ENCODE measurements at places on chromosomes 2 and 18.

DNA sequence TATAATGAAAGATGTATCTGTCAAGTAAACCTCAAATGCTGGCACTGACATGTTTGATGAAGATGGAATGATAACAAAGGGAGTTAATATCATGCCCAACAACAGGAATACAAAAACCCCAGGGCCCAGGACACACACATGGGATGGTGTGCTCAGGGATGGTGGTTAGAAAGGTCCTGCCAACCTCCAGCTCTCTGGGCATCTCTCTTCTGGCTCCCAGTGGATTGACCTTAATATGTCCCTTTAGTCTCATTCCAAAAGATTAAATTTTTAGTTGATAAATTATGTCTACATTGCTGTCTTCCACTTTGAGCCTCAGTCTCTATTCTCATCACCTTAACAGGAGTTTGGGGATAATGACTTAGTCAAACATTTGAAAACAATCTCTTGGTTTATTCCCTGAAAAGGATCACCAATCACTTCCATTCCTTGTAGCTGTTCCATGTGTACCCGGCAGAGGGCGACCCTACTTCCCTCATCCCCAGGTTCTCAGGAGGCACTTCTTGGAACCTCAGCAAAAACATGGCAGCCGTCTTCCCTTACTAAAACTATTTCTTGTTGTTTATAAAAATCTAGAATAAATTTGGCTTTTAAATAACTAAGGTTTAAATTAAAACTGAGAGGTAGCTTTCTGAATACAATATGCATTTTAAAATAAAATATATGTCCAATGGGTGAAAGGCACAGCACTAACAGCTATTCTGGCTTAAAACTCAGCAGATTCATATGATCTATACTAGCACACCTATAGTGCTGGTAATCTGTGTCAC, 29.6 kb downstream of the MCEE start:
- DNase-seq = peak; percentile 66

DNA sequence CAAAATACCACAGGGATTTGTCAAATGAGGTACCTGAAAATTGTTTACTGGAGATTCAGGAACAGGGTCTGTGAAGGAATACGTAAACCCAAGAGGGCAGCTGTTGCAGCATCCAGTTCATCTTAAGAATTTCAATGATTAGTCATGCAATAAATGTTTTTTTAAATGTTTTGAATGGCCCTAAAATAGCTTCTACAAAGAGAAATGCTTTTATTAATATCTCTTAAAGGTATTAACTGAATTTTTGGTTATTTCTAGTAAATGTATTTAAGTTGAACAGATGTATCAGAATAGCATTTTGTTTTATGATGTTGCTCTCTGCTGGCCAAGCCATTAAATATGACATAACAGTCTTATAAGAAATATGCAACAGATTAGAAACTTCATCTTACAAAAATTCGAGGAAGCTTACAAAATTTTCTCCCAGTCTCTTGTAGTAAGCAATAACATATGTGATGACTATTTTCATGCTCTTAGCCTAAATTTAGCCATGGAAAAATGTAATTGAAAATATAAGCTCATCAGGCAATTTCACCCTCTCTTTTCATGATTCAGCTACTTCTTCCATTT, 863.9 kb downstream of the SUCLG1 start:
- no peak for DNase-seq

DNA sequence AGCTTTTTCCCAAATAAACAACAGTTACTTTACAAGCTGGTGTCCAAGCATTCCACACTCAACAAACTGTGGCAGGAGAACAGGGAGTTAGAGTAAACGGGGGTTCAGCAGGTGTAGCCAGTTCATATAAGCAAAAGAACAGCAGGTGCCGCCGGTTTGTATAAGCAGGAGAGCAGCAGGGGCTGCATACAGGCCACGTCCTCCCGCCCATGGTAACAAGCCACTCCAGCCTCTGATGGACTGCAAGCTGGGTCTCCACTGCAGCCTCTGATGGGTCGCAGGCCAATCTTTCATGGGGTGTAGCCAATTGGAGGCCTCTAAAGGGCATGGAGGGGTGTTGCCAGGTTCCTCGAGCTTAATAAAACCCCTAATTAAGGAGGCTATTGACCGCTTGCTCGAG, 189.3 kb downstream of the ANKRD30B start:
- no peak for DNase-seq

DNA sequence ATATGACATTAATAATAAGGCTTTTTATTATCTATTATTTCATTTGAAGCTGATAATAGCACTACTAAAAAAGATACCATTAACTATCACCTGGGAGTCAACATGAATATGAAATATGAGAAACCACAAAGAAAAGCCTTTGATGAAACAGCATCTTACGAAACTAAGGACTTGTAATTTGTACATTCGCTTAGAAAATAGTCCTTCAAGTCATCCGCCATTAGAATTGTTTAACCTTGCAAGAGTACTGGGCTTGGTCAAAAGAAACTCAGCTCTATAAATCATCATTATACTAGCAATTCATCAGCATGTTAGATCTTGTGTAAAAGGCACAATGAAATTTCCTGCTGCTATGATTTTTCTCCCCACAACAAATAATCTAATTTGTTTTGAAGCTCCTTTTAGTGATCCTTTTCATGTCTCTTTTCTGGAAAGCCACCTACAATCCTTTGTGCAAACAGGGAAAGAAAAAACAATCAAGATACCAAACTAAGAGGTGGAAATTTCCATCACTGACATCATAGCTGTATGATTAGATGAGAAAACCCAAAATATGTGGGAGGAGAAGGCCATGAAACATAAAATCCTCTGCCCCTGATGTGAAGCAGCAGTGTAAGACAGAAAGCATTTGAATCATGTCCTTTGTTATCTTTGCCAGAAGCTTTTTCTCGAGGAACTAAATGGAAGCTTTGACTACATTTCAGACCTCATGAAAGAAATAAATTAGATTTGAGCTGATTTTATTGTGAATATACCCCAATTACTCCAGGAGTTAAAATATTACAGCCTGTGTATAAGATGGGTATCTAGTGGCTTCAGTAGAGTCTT, 31.2 kb downstream of the SCN9A start:
- no peak for DNase-seq

GRCh38 chr18:78772360-78773302, 207.0 kb upstream of the SALL3 start:
- DNase-seq = no peak

DNA sequence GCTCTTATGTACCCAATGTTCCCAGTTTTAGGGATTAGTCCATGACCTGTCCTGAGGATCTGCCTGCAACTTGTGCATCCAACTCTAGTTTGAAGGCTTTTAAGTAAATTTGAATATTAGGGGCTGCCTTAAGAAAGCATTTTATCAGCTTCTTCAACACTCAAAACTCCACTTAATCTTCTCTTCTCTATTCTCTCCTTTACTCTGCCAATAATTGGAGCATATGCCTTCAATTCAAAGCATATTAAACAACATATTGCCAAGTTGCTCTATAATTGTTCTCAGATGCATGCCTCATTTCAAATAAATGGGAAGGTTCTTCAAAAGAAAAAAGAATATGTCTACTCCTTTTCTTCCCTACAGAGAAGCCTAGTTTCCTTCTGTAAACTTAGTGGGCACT, 84.8 kb upstream of the NCKAP5 start:
- no peak for DNase-seq

DNA sequence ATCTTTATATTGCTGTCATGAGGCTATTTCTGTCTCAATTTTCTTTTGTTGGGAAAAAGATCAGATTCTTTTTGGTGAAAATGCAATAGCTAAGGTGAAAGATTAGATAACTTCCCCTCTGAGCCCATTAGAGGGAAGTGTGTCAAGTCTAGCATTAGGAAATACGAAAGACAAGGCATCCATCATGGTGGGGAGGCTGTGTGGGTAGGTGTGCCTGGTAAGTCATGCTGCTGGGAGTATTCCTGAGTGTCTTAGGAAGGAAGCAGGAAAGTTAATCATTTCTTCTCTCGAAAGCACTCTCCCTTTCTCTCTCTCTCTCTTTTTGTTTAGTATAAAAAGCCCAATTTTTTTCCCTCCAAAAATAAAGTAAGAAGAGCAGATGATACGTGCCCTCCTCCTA, 780.2 kb upstream of the FSHR start:
- no peak for DNase-seq

GRCh38 chr2:161569401-161569800, 54.8 kb upstream of the SLC4A10 start:
- no peak for DNase-seq

DNA sequence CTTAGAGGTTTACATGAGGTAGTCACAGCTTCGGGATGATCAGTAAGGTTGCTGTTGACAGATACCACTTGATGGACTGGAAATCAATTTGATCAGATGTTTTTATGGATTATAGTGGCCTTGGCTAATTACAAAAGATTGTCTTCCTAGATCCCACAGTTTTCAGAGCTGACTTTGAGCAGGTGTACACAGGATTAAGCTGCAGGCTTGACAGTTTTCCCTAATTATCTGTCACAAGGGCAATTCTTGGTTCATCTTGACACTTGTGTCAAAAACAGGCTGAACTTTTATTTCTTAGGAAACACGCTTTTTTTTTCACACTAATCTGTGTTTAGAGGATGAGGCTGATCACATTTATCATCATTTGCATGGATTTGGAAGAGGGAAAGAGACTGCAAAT, 824.0 kb upstream of the PIK3C3 start:
- no peak for DNase-seq

GRCh38 chr2:21412944-21413443, 289.2 kb downstream of the TDRD15 start:
- no peak for DNase-seq

- DNase-seq = no peak
Measured at GRCh38 chr2:239636808-239637207, 236.0 kb upstream of the HDAC4 start.

DNA sequence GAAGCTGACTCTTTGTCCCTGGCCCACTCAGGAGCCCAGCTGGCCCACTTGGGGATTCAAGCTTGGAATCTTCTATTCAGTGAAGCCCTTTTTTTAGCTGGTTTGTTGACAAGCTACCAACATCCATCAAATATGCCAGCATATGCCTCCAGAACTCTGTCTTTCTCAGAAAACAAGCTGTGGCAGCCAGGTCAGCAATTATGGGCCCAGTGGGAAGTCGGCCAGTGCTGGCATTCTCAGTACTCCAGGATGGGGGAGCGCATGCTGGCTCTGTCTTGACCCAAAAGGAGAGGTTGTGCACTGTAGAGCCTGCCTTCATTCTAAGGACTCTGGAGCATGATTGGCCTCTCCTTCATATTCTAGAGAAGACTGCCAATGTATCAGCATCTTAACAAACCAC, 401.5 kb downstream of the CNTNAP5 start:
- DNase-seq = no peak

DNA sequence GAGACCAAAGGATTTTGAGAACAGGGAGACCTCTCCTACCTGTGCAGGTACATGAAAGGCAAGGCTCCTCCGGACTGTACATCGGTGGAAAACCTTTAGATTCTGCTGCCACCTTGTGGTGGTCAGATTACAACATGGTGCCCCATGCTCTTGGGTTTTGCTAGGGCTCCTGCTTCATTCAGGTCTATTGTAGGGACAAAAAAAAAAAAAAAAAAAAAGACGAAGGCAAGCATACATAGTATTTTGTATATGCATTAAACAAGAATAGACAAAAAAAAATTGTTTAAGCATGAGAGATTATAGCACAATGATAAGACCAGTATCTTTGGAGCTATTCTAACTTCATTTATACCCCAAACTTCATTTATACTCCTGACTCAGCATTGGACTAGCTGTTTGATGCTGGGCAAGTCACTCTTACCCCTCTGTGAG, 27.4 kb upstream of the SPR start:
- DNase-seq = peak; percentile 67

DNA sequence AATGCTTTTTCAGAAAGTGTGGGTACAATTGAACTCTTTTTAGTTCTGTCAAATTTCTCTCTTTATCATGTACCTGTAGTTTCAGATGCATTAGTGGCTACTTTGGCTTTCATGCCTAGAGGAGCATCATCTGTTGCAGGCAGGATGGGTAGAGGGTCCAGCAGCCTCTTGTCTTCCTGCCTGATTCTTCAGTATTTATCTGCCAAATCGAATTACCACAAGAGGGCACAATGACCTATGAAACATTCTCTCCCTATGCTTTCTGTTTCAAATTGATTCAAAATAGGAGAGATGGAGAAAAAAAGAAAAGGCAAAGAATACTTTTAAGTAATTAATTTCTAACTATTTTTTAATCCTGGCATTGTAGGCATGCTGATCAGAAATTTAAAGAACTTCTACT, 477.2 kb downstream of the TRIB2 start:
- no peak for DNase-seq

DNA sequence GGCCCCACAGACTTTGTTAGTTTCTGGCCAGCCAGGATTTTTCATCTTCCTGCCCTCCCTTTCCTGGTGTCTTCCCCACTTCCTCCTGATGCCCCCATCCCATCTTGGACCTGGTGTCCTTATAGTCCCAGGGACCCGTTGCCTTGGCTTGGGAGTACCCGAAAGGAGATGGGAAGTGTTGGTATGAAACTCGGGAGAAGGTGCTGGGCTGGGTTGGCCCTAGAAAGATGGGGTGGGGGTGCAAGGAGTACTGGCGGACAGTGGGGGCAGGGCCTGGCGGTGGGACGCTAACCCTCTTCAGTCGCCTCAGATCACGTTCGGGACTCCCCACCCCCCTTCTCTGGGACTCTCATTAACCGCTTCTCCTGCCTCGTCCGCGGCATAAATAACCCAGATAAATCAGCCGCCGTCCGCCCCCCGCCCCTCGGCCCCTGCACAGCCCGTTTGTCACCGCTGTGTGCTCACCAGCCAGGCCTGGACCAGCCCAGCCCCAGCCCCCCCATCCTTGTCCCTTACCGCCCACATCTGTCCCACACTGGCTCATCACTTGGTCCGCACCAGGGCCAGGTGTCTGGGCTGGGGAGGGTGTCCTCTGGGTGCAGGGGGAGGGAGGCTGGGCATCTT, 3.7 kb upstream of the ASIC4 start:
- no peak for DNase-seq

DNA sequence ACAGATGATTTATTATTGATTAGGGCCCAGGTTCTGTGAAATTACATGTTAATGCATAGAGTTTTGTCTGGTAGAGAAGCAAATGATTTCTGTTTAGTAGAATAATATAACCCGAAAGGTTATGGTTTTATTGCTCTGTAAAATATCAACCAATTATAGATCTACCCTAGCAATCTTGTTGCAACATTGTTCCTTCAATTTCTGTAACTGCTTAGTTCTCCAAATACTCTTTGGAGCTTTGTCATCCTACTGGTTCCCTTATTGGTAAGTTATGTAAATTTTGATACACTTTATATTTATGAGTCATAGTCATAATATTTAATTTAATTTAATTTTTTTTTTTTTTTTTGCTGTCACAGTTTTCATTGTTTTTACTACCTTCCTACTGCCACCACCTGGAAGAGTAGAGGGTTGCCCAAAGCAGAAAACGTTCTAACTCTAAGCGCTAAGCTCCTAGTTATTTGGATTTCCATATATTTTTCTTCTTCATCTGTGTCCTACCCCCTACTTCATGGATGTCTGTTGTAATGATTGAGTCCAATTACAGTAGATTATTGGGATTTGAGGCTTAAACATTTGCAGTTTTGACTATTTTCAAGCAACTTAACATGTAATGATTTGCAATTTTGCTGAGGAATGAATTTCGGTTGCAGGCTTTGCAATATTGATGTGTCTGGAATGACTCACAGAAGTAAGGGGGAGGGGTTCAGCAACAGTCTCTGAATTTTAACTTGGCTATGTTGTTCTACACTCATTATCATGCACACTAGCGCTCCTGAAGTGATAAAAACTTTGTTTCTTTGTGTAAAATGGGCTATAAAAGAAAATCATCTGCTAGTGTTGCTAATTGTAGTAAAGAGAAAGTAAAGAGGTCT, 51.1 kb downstream of the NABP1 start:
- DNase-seq = no peak
